Hematopoietic multipotent progenitor cell (in vitro differentiated cells): ENCODE measurements at places on chromosomes 16 and 17.

DNA sequence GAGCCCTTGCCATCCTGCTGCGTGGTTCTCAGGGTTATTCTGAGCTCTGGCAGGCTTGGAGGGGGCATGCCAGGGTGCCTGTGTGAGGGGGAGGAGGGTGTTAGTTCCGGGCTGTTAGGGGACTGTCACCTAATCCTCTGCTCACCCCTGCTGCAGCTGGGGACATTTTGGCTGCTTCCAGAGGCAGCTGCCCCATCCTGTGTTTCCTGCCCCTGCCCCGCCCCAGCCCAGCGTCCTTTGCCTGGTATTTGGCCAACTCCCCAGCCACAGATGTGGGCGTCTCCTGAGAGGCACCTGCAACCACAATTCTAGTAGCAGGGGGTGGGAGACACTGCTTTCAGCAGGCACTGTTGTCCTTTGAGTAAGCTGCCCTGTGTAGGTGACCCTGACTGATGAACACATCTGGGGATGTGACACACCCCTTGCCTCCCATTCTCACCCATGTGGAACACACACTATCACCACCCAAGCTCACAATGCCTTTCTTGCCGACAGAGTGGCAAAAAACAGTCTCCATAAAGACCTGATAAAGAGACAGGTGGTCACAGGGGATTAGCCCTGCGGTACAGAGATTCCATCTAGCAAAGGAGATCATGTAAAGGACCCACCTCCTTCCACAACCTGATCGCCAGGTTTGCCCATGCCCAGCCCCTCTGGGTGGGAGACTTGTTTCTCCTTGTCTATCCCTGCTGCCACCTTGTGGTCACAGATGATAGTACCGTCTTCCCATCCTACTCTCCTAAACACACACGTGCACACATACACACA is at the start of gene CHRNE:
TSS of gene CHRNE (minus strand) at position 48 of the 768 bp plus-strand sequence. CDS start at position 13, 35 bp downstream.
- DNase-seq = no peak

DNA sequence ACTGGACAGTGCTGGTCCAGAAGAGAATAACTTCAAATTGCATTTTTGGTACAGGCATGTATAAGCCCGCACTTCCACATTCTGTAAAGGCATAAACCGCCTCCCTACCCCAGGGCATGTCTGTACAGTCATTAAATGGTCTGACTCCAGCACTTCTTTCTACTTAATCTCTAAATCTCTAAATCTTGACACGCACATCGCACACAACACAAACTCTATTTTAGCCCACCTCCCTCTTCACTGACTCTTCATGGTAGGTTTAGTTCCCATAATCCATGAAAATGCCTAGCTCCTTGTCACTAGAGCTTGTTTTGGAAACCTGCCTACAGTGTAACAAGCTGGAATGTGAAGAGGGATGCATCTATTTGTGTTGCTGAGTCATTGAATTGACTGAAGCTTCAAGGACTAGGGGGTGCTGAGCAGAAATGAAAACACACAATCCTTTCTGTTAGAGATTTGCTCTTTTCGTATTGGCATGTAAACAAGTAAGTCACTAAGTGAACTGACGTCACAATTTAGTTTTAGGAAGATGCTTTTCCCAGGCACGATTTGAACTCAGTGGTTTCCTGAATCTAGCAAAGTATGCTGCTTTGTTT is 1.6 kb upstream of the DUSP14 start:
- no peak for DNase-seq

GRCh38 chr17:57676543-57676942 is 68.6 kb downstream of the CCDC182 start:
- no peak for DNase-seq

DNA sequence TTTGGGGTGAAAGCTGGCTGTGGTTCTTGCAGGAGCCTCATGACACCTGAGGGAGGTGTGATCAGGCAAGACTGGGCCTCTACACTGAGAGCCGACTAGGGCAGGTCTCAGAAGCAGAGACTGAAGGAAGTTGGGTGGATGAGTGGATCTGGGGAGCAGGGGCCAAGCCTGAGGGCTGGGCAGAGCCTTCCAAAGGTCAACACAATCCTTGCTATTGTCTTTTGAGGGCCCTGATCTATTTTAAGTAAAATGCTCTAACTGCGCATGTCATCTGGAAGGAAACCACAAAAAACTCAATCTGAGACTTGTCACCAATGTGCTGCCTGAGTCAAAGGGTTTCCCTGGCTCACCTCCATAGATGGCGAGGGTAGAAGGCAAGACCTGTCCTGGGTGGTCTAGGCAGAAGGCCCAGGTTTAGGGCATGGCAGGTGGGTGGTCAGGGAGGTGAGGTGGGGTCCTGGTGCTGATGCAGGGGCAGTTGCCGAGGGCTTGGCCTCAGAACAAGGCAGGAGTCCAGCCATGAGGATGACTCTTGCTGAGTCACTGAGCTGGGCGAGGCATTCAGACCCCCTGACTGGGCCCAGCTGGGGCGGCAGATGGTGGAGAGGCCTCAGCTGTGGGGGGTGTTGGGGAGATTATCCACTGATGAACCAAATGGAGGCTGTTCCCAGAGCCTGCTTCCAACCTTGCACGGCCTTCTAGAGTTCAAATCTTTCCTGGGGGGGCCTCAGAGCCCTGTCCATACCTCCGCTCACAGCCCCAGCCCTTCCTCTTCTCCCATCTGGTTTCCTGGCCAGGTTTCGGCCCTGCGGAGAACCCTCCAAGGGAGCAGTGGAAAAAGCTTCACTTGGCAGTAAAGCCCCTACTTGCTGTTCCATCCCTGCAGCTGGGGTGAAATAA is 5.1 kb downstream of the MVP start:
- peak; percentile 24 for DNase-seq

- no peak for DNase-seq
Measured at GRCh38 chr17:69061721-69062556, 1.2 kb upstream of the ABCA9 start.

GRCh38 chr17:50596191-50597037 is 35.9 kb downstream of the CACNA1G start:
- DNase-seq = no peak

DNA sequence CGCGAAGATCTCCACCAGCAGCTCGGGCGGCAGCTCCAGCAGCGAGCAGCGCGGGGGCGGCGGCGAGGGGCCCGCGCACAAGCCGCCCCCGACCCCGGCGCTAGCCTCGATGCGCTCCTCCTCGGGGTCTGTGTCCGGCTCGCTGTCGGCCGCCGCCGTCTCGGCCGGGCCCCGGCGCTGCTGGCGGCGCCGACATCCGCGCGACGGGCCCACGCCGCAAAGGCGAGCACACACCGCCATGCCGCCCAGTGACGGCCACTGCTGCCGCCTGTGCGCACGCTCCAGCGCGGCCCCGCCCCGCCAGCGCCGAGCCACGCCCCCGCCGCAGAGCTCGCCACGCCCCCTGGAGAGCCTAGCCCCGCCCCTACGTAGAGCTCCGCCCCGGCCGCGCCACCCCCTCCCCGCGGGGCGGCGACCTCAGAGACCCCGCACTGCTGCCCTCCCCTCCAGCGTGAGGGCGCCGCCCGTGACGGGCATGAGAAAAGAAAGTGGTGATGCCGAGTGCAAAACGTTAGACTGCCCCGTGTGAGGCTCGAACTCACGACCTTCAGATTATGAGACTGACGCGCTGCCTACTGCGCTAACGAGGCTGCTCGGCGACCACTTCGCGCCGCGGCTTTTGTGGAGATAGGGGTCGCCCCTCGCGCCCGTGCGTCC is at the start of gene FBXO31:
TSS of gene FBXO31 (minus strand) at position 272 of the 657 bp plus-strand sequence. CDS start at position 240, 32 bp downstream.
- DNase-seq = peak; percentile 90
